ENCODE measurements at places on chromosomes 3 and 15. TPM values are rescaled to one million over a fixed set of nuclear protein-coding genes. Genes with fewer than 3 reads are reported as not detected.

ZNF717 gene
- total RNA-seq: 8.5 TPM

SLC49A4 gene
- total RNA-seq: 23.2 TPM

- DNase-seq: no peak
Measured at GRCh38 chr3:23966328-23966727, 21.2 kb downstream of the NR1D2 start.

DNA sequence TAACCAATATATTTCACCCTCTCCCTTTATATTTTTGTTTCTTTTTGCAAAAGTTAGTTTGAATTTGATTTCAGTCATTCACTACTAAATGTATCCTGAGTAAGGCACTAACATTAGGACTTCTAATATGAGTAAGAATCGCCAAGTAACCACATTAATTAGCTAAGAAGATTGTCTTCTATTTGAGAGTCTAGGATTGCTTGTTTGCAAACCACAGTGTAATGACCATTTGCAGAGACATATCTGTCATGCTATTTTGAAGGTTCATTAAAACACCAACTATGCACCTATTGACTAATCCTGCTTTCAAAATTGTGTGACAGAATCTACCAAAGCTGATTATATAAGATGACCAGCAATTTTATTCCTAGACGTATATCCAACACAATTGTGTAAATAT lies 5.3 kb upstream of the EID1 start:
- no peak for DNase-seq

DNA sequence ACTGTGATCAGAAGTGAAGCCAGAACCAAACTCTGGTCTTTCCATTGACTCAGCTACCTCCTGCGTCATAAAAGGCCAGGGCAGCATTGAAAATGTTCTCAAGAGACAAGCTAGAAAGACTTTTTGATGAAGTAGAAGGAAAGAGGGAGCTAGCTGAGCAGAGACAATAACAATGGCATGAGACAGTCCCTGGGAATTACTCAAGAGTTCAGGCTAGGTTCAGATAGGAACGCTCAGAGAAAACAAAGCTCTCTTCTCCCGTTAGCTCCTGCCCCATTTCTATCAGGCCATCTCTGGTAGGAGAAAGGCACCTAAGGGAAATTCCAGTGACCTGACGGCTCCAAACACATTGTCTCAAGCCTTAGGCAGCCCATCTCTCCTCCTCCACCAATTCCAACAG lies 7.0 kb upstream of the OXTR start:
- no peak for DNase-seq

DNA sequence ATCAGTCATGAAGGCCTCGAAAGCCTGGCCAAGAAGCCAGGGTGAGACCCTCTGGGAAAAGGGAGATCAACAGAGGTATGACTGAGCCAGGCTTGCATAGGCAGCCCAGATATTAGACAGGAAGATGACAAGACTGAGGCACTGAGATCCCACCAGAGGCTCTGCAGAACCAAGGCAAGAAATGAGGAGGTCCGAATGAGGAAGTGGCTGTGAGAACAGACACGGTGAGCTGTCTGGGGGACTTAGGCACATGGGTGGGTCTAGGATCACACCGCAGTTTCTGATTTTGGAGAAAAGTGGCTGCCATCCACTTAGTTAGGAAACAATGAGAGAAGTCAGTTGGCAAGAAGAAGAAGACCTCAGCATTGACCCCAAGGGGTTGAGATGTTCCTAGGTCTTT lies 31.5 kb upstream of the PRSS50 start:
- DNase-seq: no peak

TMCO5A gene
- total RNA-seq: not detected

DNA sequence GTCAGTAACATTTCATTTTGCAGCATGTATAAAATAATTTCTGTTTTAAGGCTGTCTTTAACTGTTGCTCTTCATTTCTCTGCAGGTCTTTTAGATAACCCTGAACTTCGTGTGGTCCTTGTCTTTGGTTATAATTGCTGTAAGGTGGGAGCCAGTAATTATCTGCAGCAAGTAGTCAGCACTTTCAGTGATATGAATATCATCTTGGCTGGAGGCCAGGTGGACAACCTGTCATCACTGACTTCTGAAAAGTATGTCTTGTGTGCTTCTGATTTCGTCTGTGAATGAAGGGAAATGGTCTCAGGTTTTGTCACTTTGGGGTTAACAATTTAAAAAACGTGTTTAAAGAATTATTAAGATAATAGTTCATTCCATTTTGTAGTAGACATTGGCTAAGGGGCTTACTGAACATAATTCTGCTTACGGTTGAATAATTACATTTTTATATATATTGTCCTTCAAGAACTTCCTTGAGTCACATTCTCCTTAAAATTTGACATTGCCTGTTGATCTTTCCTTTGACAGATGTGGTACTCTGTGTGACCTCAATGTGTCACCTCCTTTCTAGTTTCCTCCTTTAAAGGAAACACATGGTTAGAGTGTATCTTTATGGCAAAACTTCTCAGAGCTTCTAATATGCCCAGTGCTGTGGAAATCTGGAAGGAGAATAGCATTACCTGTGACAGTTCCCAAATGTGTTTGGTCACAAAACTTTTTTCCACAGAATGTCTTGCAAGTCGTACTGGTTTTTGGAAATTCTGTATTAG lies 26.3 kb downstream of the FBXO22 start:
- no peak for DNase-seq

AGTR1 gene
- 5.3 TPM for total RNA-seq

GRCh38 chr15:69979262-69979661 lies 118.5 kb downstream of the TLE3 start:
- DNase-seq: no peak

DNA sequence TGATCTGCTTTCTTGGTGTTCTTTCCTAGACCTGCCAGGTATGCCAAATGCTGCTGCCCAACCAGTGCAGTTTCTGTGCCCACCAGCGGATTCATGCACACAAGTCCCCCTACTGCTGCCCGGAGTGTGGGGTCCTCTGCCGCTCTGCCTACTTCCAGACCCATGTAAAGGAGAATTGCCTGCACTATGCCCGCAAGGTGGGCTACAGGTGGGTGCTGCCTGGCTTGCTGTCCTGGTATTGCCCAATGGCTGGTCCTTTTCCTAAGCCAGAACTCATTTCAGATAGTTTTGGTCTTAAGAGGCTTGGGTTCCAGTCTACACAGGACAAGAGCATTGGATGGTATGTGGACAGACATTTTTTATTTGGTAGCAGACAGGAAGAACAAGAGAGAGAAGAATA lies 26.5 kb upstream of the ALPK3 start:
- DNase-seq: no peak

GOLGA8R gene
- total RNA-seq: 5.2 TPM

TBC1D2B gene
- 20.5 TPM for total RNA-seq

- DNase-seq: no peak
Measured at GRCh38 chr3:23108451-23109057, 94.6 kb upstream of the UBE2E2 start.

VGLL3 gene
- total RNA-seq: 19.4 TPM

GRCh38 chr3:81799403-81799802 lies 38.0 kb upstream of the GBE1 start:
- DNase-seq: no peak

MFGE8 gene
- total RNA-seq: 250 TPM

LIPH gene
- 0.41 TPM for total RNA-seq

GRCh38 chr3:73680391-73681095 lies 55.8 kb upstream of the PDZRN3 start:
- no peak for DNase-seq

SLC9A9 gene
- total RNA-seq: 7.9 TPM

NIPA2 gene
- total RNA-seq: 23.7 TPM

GRCh38 chr3:14370720-14371572 lies 31.5 kb upstream of the SLC6A6 start:
- no peak for DNase-seq

SPTBN5 gene
- 2.5 TPM for total RNA-seq

DNA sequence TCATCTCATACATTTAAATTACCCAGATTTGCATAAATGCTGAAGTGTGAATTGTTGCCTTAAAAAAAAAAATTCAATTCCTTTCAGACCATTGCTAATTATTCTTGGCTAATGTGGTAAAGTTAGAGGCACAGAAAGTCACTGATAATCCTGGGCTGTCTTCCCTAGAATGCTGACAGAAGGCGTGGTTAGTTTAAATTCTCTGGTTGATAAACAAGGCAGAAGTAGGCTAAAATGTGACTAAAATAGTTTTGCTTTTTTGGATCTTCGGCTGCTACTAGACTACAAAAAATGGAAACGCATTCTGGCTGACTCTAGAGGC lies 193.7 kb downstream of the OTOL1 start:
- DNase-seq: no peak

DNA sequence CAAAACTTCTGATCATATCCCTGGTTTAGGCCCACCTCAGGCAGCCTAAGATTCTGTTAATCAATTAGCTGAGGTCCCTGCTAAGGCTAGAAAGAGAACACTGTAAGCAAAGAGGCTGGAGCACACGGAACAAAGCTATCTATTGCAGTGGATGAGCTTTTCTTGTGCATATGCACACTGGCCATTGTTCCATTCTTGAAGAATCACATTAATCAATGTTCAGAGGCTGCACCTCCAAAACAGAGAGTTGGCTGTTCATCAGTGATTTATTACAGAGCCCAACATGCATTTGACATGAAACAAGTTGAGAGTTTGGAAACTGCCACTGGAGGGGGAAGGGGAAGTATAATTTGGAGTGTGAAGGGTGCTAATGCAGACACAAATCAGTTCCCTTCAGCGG lies 873.0 kb downstream of the ROBO1 start:
- no peak for DNase-seq

DNA sequence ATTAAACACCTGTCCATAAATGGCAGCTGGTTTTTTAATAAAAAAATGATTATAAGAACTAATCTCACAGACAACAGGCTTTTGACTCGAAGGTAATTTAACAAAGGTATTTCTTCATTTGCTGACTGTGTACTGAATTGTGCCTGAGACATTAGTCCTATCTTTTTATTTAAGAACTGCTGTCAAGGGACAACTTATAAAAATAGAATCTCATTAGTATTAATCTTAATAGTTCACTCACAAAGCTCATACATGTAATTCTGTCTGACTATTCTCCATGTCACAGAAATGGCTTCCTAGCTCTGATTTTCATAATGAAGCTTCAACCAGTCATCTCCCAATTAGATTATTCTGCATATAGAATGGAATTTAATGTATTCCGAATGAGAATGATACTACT lies 276.9 kb upstream of the PDZRN3 start:
- DNase-seq: no peak

PGBD4 gene
- total RNA-seq: 1.9 TPM

DNA sequence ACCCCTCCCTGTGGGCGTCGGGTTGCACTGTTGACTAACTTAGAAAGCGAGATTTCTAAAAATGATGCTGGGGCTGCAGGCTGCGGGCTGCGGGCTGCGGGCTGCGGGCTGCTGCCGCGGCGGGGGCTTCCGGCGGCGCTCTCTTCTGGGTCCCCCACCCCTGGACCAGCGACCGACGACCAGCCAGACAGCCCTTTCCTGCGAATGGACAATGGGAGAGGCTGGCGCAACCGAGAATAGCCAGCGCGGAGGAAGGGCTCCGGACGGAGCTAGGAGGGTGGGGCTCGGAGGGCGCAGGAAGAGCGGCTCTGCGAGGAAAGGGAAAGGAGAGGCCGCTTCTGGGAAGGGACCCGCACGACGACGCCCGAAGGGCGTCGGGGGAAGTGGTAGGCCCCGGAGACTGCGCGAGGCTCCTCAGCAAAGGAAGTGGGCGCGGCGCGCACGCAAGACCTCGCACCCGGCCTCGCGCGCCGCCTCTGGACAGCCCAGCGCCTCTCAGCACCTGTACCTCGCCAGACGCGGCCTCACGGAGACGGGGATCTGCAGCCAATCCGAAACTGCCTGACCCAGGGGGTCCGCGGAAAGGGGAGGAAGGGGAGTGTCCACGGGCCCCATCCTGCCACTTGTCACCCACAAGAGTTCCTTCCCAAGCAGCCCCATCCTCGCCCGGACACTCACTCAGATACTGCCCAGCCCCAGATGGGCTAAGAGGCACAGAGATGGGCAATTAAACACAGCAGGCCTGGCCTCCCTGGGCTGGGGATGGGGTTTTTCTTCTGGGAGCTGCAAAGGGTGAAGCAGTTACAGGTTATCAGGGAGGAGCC lies 70.7 kb downstream of the SLC12A8 start:
- DNase-seq: peak; percentile 87

FBXW12 gene
- not detected for total RNA-seq

DNA sequence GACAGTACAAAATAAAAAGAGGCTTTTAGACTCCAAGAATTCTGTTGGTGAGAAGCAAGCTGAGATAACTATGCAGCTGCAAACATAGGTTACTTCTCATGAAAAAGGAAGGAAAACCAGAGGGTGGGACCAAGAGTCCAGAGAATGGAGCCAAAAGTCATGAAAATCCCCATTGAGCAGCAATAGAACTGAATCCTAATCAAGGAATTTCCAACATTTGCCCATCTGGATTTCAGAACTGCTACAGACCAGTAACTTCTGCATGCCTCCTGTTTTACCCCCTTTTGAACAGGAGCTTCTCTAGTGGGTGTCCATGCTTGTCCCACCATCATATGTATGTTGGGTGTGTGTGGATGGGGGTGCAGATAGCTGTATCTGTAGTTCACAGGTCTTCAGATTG lies 33.6 kb upstream of the BNC1 start:
- DNase-seq: no peak

GRCh38 chr15:29045717-29046116 lies 159.9 kb downstream of the APBA2 start:
- DNase-seq: no peak

DNA sequence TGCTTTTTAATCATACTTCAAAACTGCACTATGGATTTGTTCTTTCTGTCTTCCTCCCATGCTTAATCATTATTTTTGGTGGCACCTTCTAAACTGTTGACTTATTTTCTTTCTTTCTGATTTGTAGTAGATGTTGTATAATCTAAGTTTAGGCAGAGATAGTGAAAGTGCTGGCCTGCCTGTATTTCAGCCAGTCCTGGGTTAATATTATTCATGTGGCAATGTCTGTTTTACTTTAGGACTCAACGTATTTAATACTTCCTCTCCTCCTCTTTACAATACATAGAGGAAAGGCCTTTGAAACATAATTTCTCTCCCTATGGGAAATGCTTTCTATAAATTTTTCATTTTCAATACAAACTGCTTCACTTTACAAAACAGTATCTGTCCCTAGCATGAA lies 327.7 kb upstream of the TPRG1 start:
- DNase-seq: no peak

GRCh38 chr15:58666957-58667356 lies 82.5 kb downstream of the ADAM10 start:
- no peak for DNase-seq

GRCh38 chr15:92383519-92384324 lies 10.0 kb upstream of the ST8SIA2 start:
- no peak for DNase-seq

GRCh38 chr3:59580996-59581395 lies 531.2 kb upstream of the CFAP20DC start:
- DNase-seq: no peak

- DNase-seq: no peak
Measured at GRCh38 chr3:18790384-18790783, 357.9 kb upstream of the KCNH8 start.

IL17RD gene
- total RNA-seq: 5.9 TPM

GRCh38 chr3:130414457-130414856 lies 69.0 kb downstream of the COL6A5 start:
- DNase-seq: no peak

GRCh38 chr3:39122813-39123212 lies 15.3 kb downstream of the TTC21A start:
- DNase-seq: no peak

GRCh38 chr15:25465835-25466234 lies 27.0 kb upstream of the UBE3A start:
- DNase-seq: no peak
